ENCODE measurements at places on chromosomes 4 and X. TPM values are rescaled to one million over a fixed set of nuclear protein-coding genes. Genes with fewer than 3 reads are reported as not detected.

The RTL5 gene
- total RNA-seq: 5.0 TPM

The SLC26A1 gene
- 0.33 TPM for total RNA-seq

The ABCG2 gene
- 6.9 TPM for total RNA-seq

The L1CAM gene
- total RNA-seq: 0.29 TPM

The PABPC4L gene
- 1.2 TPM for total RNA-seq

The CYLC1 gene
- total RNA-seq: not detected

The FMR1NB gene
- total RNA-seq: not detected

The IL21 gene
- total RNA-seq: not detected

The HPGD gene
- total RNA-seq: 10.5 TPM

The SLC16A2 gene
- total RNA-seq: 4.8 TPM

The ZNF711 gene
- total RNA-seq: 14.5 TPM

The ADRA2C gene
- total RNA-seq: 6.9 TPM

The GSTCD gene
- 18.7 TPM for total RNA-seq

The ALAS2 gene
- total RNA-seq: not detected

The SATL1 gene
- total RNA-seq: not detected

The KLF8 gene
- total RNA-seq: 27.4 TPM

The WDR17 gene
- 4.5 TPM for total RNA-seq

The OTC gene
- 1.4 TPM for total RNA-seq

The TEX13B gene
- total RNA-seq: not detected

The PRKX gene
- total RNA-seq: 9.4 TPM

The ADH4 gene
- total RNA-seq: 0.48 TPM

The ATXN3L gene
- total RNA-seq: not detected

The SYTL5 gene
- 0.80 TPM for total RNA-seq

The NPY5R gene
- 1.6 TPM for total RNA-seq

The EREG gene
- total RNA-seq: 3.3 TPM

The FOXR2 gene
- total RNA-seq: not detected

The RENBP gene
- total RNA-seq: 6.6 TPM

The DGAT2L6 gene
- total RNA-seq: not detected

The SPANXN4 gene
- total RNA-seq: not detected

The ATOH1 gene
- not detected for total RNA-seq

The SAGE1 gene
- total RNA-seq: not detected

The P2RY4 gene
- 0.64 TPM for total RNA-seq

The SPANXB1 gene
- total RNA-seq: not detected

The DACH2 gene
- total RNA-seq: not detected

The FGFBP1 gene
- total RNA-seq: not detected

The LRIT3 gene
- total RNA-seq: 0.59 TPM

The TBC1D14 gene
- total RNA-seq: 48.7 TPM

The ATP1B4 gene
- not detected for total RNA-seq

The UBA6 gene
- 85.5 TPM for total RNA-seq

The REPS2 gene
- 9.6 TPM for total RNA-seq

The TRPC5OS gene
- not detected for total RNA-seq

The LONRF3 gene
- 13.6 TPM for total RNA-seq

The GALNTL6 gene
- total RNA-seq: 0.29 TPM

The TXK gene
- total RNA-seq: 3.4 TPM

The MAGEB1 gene
- not detected for total RNA-seq

The KLKB1 gene
- 0.96 TPM for total RNA-seq

The ANOS1 gene
- total RNA-seq: 4.9 TPM

The PRAF2 gene
- 18.4 TPM for total RNA-seq

The NUDT11 gene
- total RNA-seq: 2.6 TPM

The TMPRSS11D gene
- total RNA-seq: not detected

The SGCB gene
- 22.2 TPM for total RNA-seq

The PABPC1L2A gene
- not detected for total RNA-seq

The PPP1R2C gene
- total RNA-seq: not detected

The HELT gene
- total RNA-seq: not detected

The SERTM2 gene
- total RNA-seq: 1.6 TPM

The SAT1 gene
- total RNA-seq: 980 TPM

All from breast epithelium (tissue), 4 donors.